Mesenchymal stem cell (in vitro differentiated cells and primary cell): ENCODE measurements at places on chromosomes 1 and 21.

- H3K27me3 ChIP-seq = no peaks in the 10 kb centered on the region
- DNase-seq = peak; percentile 96
- peak overlapping the region; percentile 98 for H3K27ac ChIP-seq
- peak overlapping the region; percentile 82 for H3K4me3 ChIP-seq
Observed at GRCh38 chr1:32703479-32704291, 1.1 kb upstream of the SYNC start.

- DNase-seq = no peak
- H3K36me3 ChIP-seq = no peaks in the 10 kb centered on the region
- H3K27ac ChIP-seq = no peak overlapping the region
- no peak overlapping the region for H3K4me3 ChIP-seq
- no peaks in the 10 kb centered on the region for H3K27me3 ChIP-seq
Observed at GRCh38 chr1:55386456-55386855, 171.3 kb upstream of the USP24 start.

GRCh38 chr1:8285103-8285502, 32.8 kb upstream of the SLC45A1 start:
- H3K4me1 ChIP-seq = peaks cover 4% of the 10 kb centered on the region
- no peak overlapping the region for H3K4me3 ChIP-seq
- H3K36me3 ChIP-seq = no peaks in the 10 kb centered on the region
- no peaks in the 10 kb centered on the region for H3K27me3 ChIP-seq

DNA sequence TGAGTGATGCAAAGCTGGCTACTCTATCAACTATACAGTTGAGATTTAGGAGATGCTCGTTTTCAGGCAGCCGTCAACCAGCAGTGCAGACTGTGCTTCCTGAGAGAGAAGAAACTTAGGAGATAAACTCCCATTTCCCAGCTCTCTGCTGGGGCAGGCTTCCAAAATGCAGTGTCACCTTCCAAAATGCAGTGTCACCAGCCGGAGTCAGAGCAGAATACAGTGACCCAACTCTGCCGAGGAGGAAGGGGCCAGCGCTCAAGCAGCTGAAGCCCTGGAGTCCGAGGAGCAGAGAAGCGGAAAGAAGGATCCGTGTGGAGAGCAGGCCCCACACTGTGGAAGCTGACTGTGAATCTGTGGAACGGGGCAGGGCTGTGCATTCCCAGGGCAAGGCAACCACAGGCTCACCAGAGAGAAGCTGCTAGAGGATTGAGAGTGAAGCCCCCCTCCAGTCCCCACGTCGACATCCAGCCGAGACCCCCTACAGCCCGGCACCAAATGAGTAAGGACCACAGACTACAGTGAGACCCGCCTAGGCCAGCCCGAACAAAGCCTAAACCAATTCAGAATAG, 703 bp upstream of the KRTAP12-1 start:
- H3K27ac ChIP-seq = no peak overlapping the region
- H3K4me1 ChIP-seq = no peaks in the 10 kb centered on the region
- peaks cover 30% of the 10 kb centered on the region for H3K27me3 ChIP-seq

GRCh38 chr1:47235806-47236205, 3.8 kb upstream of the TAL1 start:
- no peaks in the 10 kb centered on the region for H3K36me3 ChIP-seq
- H3K27me3 ChIP-seq = peaks cover 62% of the 10 kb centered on the region
- no peak overlapping the region for H3K4me3 ChIP-seq
- H3K27ac ChIP-seq = no peak overlapping the region
- DNase-seq = no peak

DNA sequence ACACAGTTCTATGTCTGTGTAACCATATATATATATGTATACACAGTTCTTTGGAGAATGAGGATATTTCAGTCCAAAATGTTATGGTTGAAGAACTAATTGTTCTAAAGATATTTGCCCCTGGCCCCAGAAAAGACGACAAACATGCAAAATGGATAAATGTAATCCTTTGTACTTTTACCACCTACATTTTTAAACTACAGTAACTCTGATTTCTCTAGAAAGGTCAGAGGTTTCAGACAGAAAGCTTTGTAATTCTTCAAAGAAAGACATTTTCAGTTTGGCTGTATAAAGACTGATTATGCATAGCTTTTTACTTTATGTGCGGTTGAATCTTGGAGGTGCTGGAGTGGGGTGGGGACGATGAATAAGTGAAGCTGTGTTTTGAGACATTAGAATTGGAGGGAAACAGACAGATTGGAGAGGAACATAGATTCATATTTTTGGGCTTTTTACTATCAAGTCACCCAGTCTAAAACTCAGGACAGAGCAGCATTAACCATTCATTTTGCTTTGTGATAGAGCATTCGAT, 16.6 kb downstream of the NFIA start:
- no peak for DNase-seq
- no peak overlapping the region for H3K4me3 ChIP-seq
- H3K36me3 ChIP-seq = no peaks in the 10 kb centered on the region
- no peaks in the 10 kb centered on the region for H3K4me1 ChIP-seq
- H3K27ac ChIP-seq = no peak overlapping the region
- H3K27me3 ChIP-seq = no peaks in the 10 kb centered on the region

GRCh38 chr1:18907021-18907916, 4.9 kb upstream of the ALDH4A1 start:
- no peaks in the 10 kb centered on the region for H3K4me1 ChIP-seq
- no peak overlapping the region for H3K4me3 ChIP-seq
- peaks cover 59% of the 10 kb centered on the region for H3K36me3 ChIP-seq
- peak; percentile 72 for DNase-seq
- H3K27me3 ChIP-seq = no peaks in the 10 kb centered on the region
- H3K27ac ChIP-seq = no peak overlapping the region

GRCh38 chr1:15618655-15619525, 1.6 kb downstream of the DDI2 start:
- H3K4me1 ChIP-seq = peaks cover 5% of the 10 kb centered on the region
- H3K4me3 ChIP-seq = no peak overlapping the region
- DNase-seq = peak; percentile 82
- H3K27ac ChIP-seq = peak overlapping the region; percentile 48
- H3K27me3 ChIP-seq = no peaks in the 10 kb centered on the region
- peaks cover 16% of the 10 kb centered on the region for H3K36me3 ChIP-seq

GRCh38 chr1:84774669-84775534, 84.6 kb upstream of the SSX2IP start:
- peaks cover 1% of the 10 kb centered on the region for H3K4me1 ChIP-seq
- no peak overlapping the region for H3K27ac ChIP-seq
- no peak overlapping the region for H3K4me3 ChIP-seq
- DNase-seq = no peak

- no peaks in the 10 kb centered on the region for H3K36me3 ChIP-seq
- no peaks in the 10 kb centered on the region for H3K4me1 ChIP-seq
- no peak for DNase-seq
- no peak overlapping the region for H3K4me3 ChIP-seq
Observed at GRCh38 chr1:44359234-44359935, 4.3 kb upstream of the ERI3 start.

- H3K27ac ChIP-seq = no peak overlapping the region
- no peaks in the 10 kb centered on the region for H3K27me3 ChIP-seq
- H3K4me1 ChIP-seq = no peaks in the 10 kb centered on the region
- no peaks in the 10 kb centered on the region for H3K36me3 ChIP-seq
- no peak overlapping the region for H3K4me3 ChIP-seq
Observed at GRCh38 chr1:181789395-181789794, 272.1 kb downstream of the ZNF648 start.

GRCh38 chr21:32147041-32147440, 131.8 kb downstream of the MIS18A start:
- peaks cover 5% of the 10 kb centered on the region for H3K27me3 ChIP-seq
- H3K4me3 ChIP-seq = no peak overlapping the region
- peaks cover 1% of the 10 kb centered on the region for H3K4me1 ChIP-seq
- DNase-seq = no peak

DNA sequence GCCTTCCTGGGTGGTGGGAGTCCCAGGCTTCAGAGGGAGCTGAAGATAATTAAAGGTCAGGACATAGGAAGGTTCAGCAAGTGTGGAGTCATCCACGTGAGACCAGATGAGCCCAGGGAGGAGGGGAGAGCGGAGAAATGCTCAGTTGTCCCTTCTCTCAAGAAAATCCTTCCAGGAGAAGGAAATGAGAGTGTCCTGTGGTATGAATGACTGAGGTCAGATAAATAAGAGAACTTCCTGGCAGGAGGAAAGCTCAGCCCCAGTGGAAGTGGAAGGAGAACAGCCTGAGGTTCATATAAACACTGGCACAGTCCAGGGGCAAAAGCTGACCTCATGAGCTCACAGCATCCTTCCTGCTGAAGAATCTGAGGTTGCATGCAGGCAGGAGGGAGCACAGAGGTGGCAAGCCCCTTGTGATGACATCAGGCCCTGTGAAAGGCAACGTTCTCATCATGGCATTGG, 97.6 kb downstream of the NAV1 start:
- H3K27me3 ChIP-seq = no peaks in the 10 kb centered on the region
- no peak overlapping the region for H3K4me3 ChIP-seq
- H3K27ac ChIP-seq = peak overlapping the region; percentile 34
- peaks cover 14% of the 10 kb centered on the region for H3K4me1 ChIP-seq
- peak; percentile 97 for DNase-seq

DNA sequence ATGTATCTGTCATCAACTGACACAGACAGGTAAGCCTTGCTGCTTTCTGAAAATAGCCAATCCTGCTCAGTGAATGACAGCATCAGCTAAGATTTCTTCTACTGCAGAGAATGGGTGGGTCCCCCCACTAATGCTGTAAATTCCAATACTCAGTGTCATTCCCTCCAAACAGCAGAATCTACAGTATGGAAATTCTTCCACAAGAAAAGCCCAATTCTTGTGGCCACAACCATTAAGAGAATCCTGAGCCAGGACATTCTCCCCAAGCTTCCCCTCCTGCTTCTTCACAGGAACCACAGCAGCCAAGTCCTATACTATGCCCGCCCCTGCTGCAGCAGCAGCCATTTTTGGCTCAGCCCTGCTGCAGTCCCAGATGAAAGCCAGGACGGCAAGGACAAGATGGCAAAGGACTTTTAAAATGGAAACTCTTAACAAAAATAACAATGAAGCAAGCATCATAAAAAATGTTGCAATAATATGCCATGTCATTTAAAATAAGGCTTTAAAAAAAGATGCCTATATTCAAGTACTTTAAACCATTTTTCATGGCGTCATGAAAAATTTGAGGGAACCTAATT, 26.8 kb downstream of the EIF4G3 start:
- H3K4me3 ChIP-seq = peak overlapping the region; percentile 56
- peaks cover 23% of the 10 kb centered on the region for H3K36me3 ChIP-seq
- H3K27me3 ChIP-seq = no peaks in the 10 kb centered on the region
- peak overlapping the region; percentile 82 for H3K27ac ChIP-seq
- DNase-seq = peak; percentile 97

DNA sequence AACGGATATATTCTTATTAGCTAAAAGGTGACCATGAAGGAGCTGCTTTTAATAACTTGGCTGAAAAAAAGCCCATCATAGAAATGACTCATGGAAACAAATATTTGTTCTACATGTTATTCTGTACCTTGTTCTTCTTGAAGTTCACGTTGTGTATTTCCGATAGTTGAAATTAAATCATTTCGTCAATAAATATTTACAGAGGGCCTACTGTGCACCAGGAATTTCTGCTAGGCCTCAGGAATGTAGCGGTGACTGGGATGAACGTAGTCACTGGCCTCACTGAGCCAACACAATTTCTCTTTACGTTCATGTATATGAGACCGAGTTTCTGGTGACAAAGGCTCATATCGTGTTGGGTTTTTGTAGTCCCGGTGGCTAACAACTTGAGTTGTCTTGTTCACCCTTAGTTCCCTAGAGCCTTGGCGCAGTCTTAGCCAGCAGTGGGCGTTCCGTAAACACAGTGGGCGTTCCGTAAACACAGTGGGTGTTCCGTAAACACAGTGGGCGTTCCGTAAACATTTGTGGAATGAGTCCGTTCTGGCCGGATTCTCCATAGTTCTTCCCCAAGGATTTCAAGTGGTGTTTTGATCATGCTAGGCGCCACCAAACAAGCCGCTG, 53.2 kb upstream of the VAMP3 start:
- no peak for DNase-seq
- no peaks in the 10 kb centered on the region for H3K36me3 ChIP-seq
- H3K27me3 ChIP-seq = peaks cover 70% of the 10 kb centered on the region
- H3K27ac ChIP-seq = no peak overlapping the region
- H3K4me3 ChIP-seq = no peak overlapping the region

GRCh38 chr1:241332037-241332409, 25.0 kb downstream of the RGS7 start:
- H3K36me3 ChIP-seq = no peaks in the 10 kb centered on the region
- H3K4me3 ChIP-seq = no peak overlapping the region
- no peak for DNase-seq
- no peaks in the 10 kb centered on the region for H3K27me3 ChIP-seq

DNA sequence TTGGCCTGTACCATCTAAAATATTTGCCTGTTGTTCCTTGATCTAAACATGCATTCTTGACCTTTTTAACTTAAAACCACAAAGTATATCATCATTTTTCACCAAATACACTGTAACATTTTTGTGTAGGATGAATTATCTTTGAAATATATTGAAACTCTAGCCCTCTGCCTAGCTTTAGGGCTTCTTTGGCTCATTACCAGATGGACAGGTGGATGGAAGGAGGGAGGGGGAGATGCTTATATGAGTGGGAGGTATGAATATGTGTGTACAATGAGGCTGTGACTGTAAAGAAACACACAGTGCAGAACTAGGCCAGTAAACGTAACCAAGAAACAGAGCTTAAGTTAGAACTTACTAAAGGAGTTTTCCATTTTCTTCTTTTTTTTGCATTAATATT, 118.5 kb downstream of the ESRRG start:
- H3K27me3 ChIP-seq = no peaks in the 10 kb centered on the region
- H3K4me3 ChIP-seq = no peak overlapping the region
- H3K4me1 ChIP-seq = no peaks in the 10 kb centered on the region
- no peak overlapping the region for H3K27ac ChIP-seq
- H3K36me3 ChIP-seq = no peaks in the 10 kb centered on the region

DNA sequence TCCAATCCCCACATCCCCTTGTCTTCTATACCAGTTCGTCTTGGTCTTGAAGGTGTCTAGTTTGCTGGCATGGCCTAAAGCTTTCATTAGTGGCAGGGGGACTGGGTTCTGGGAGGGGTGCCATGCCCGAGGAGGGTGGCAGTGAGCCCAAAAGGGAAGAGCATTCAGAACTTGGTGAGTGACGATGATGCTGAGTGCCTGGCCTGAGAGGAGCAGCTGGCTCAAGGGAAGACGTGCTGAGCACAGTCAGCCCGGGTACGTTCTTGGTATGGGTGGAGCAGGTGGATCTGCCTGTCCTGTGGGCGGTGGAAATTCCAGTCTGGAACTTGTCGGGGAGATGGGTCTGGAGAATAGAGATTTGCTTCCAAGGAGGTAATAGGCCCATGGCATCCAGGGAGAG, 4.6 kb downstream of the FDPS start:
- no peak overlapping the region for H3K4me3 ChIP-seq
- peaks cover 9% of the 10 kb centered on the region for H3K4me1 ChIP-seq
- no peak overlapping the region for H3K27ac ChIP-seq
- H3K27me3 ChIP-seq = no peaks in the 10 kb centered on the region

DNA sequence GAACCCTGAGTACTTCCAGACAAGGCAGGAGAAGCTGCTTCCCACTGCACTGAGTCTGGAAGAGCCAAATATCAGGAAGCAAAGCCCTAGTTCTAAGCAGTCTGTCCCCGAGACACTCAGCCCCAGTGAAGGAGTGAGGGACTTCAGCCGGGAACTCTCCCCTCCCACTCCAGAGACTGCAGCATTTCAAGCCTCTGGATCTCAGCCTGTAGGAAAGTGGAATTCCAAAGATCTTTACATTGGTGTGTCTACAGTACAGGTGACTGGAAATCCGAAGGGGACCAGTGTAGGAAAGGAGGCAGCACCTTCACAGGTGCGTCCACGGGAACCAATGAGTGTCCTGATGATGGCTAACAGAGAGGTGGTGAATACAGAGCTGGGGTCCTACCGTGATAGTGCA, 33.1 kb upstream of the VAMP3 start:
- no peak overlapping the region for H3K4me3 ChIP-seq
- peaks cover 9% of the 10 kb centered on the region for H3K36me3 ChIP-seq
- DNase-seq = no peak
- no peaks in the 10 kb centered on the region for H3K4me1 ChIP-seq
- H3K27me3 ChIP-seq = no peaks in the 10 kb centered on the region
